ENCODE measurements at places on chromosomes 1 and 21.

- no peak for DNase-seq
These were observed 53.2 kb downstream of the SYT2 start for GRCh38 chr1:202656951-202657646.

DNA sequence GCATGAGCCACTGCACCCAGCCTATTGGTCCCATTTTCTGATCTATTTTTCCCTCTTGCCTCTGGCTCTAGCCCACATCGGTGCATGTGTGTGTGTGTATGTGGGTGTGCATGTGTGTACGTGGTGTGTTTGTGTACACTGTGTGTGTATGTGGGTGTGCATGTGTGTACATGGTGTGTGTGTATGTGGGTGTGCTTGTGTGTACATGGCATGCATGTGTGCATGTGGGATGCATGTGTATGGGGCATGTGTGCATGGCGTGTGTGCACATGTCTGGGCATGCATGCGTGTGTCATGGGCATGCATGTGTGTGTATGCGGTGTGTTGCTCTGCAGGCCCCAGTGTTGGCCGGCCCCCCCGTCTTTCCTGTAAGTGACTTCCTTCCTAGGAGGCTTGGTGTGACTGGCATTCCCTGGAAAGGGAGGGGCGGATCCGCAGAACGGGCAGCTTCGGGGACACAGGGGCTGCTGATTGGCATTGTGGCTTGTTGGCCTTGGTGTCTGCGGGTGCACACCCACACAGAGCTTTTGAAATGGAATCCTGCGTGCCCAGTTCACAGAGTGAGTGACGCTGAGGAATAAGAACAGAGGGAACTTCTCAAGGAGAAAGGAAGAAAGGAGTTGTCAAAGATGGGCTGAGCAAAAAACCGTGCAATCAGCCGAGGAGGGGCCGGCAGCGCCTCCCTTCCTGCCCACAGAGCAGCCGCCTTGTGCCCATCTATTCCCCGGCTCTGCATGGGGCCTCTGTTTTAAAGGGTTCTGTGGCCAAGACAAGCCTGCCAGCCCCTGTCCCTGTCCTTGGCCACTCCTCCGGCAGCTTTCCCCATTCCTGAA lies 8.0 kb downstream of the PDXK start:
- no peak for DNase-seq

DNA sequence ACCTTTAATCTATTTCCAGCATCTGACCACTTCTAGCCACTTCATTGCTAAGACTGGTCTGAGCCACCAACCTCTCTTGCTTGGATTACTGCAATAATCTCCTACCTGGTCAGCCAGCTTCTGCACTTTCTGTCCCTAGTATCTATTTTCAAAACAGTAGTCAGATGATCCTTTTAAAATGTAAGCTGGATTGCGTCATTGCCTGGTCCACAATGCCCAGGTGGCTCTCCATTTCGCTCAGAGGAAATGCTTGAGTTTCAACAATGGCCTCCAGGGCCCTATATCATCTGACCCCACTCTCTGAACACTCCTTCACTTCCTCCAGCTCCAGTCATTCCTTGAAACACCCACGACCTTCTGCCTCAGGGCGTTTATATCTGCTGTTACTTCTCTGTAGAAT lies 2.3 kb downstream of the FYB2 start:
- no peak for DNase-seq

DNA sequence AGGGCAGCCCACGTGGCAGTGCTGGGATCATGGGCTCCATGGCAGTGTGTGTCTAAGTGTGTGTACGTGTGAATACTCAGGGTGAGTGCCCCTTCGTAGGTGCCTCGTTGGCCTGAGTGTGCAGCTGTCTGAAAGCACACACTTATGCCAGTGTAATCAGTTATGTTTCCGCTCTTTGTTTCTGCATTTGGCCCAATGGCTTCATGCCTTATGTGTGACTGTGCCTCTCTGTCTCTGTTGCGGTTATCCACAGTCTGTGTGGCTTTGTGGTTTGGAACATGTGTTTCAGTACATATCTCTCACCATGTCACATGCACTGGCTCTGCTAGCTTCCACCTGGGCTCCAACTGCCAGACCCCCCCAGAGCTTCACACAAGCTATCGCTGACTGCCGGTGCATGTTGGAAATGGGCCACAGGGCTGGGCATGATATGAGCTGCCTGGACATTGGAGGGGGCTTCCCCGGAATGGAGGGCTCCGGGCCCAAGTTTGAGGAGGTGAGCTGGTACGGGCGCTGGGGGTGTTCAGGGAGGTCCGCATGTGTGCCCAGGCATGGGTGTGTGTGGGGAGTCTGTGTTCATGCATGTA lies 70.3 kb upstream of the TINAGL1 start:
- no peak for DNase-seq

GRCh38 chr1:101388904-101389546 lies 152.2 kb downstream of the S1PR1 start:
- DNase-seq = no peak

DNA sequence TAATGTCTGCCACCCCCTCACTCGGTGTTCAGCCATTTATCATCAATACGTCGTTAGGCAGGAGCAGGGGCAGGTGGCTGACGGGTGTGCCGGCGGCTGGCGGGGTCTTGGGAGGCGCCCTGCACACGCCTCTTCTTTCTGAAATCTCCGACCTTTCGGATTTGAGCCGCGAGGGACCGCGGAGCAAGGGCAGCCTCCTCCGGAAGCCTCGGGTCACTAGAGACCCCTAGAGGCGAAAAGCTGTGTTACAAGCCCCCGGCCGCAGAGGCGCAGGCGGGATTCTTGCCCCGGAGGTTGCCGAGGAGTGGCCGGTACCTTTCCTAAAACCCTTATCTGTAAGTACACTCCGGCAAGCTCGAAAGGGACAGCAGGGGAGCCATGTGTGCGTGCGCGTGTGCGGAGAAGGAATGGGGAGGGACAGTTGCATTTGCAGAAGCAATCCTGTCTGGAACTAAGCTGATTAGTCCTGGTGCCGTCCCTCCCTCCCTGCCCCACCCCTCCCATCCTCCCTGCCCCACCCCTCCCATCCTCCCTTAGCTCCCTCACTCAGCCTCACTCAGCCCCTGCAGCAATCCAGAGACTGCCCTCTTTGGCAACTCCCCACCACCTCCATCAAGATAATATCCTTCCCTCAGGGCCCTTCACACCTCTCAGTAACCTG lies 11.0 kb downstream of the BRINP2 start:
- DNase-seq = no peak

GRCh38 chr1:17826165-17826488 lies 71.0 kb downstream of the ACTL8 start:
- no peak for DNase-seq

DNA sequence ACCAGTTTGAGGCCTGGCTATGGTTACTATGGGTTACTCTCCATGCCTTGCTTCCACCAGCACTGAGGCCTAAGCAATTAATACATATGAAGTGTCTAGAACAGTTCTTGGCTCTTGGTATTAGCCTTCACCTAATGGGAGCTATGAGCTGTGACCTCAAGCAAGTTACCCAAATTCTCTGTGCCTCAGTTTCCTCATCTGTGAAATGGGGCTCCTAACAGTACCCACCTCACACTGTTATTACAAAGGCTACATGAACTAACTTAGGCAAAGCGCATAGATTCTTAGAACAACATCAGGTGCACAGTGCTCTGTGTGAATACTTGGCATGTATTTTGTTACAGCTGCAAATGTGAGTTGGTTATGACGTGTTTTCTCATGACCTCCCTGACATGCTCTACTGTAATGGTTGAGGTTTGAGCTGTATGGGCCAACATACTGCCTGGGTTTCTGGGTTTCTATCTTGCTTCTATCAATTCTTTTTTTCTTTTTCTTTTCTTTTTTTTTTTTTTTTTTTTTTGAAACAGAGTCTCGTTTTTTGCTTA lies 26.5 kb downstream of the CDCP2 start:
- DNase-seq = no peak

DNA sequence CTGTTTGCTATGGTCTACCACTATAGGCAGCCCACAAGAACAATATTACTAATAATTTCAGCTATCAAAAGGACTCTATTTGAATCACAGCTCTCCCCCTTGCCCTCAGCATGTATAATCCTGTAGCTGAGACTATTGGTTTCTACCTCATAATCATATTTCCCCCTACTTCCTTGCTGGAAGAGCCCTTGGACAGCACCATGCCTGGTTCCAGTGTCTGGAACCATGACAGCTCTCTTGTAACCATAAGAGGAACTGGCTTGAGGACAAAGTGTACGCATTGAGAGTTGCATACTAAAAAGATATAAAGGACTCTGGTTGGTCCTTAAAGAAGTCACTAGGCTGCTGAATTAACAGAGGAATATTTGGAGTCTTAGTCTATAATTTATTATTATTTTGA lies 110.7 kb upstream of the ZRANB2 start:
- no peak for DNase-seq

DNA sequence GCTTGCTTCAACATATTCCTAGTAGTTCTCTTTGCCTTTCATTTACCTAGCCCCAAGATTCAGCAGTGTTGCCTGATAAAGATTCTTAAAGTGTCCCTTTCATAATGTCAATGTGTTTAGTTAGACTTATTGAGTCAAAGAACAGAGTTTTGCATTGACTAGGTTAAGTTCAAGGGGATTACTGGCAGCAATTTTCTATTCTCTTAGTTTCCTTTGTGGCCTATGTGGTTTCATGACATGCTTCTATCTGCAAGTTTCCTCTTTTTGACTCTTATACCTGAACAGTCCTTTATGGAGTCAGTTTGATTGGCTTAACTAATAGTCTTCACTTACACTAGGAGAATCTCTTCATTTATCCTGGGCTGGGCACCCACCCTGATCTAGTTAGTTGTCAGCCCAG lies 151.3 kb downstream of the ADGRL4 start:
- DNase-seq = no peak

DNA sequence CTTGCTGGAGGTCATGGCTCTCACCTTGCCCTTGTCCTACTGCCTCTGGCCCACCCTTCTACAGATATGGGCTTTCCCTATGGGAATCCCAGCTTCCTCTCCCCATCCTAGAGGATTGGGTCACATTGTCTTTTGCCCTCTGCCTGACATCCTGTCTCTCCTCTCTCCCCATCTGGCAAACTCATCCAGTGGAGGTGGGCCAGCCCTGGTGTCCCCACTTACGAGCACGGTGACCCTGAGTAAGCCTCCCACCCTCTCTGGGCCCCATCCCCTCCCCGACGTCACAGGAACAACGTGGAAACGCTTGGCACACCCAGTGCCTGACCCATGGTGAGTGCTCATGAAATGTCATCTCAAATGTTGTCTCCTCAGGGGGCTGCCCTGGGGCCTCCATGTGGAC lies 56.1 kb upstream of the ID3 start:
- DNase-seq = no peak

GRCh38 chr1:167964646-167965045 lies 27.8 kb upstream of the MPC2 start:
- no peak for DNase-seq

- no peak for DNase-seq
These were observed 7.8 kb downstream of the CASZ1 start for GRCh38 chr1:10788592-10789006.

GRCh38 chr21:36701756-36702621 lies 3.1 kb downstream of the SIM2 start:
- DNase-seq = no peak
